ENCODE measurements at places on chromosomes 1 and 21.

DNA sequence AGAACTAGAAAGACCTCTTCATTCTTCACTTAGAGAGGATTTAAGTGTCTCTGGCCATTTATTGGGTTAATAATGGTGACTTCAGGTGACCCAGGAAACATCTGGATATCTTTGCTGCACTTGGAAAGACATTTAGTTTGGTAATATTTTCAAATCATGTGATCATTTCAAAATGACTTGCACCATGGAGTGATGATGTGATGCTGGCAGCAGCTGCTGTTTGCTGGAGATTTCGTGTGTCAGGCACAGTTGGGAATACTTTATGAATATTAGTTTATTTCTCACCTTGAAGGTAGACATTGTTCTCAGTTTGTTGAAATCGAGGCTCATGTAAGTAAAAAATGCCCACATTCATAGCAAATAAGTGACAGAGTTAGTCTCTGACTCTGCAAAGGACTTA is 236.0 kb downstream of the DISC1 start:
- no peak for DNase-seq

GRCh38 chr1:189673217-189673616 is 804.4 kb downstream of the BRINP3 start:
- no peak for DNase-seq

GRCh38 chr1:209869291-209870149 is 41.7 kb downstream of the UTP25 start:
- no peak for DNase-seq

DNA sequence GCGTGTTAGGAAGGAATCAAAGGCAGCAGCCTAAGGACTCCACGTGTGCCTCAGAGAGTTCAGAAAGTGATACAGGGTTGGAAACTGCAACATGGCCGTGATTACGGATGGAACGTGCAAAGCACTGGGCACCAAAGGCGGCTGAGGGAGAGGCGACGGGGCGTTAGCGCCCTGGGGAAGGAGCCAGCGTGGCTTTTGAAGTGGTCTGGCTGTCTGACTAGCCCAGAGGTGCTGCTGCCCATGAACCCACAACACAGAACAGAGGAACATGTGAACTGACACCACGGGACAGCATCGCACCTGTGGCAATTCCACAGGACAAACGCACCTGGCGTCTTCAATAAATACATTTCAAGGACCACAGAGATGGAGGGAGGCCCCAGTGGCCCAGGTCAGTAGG is 18.0 kb upstream of the TMEM52 start:
- no peak for DNase-seq

GRCh38 chr1:229886636-229887035 is 180.4 kb upstream of the GALNT2 start:
- DNase-seq: no peak

DNA sequence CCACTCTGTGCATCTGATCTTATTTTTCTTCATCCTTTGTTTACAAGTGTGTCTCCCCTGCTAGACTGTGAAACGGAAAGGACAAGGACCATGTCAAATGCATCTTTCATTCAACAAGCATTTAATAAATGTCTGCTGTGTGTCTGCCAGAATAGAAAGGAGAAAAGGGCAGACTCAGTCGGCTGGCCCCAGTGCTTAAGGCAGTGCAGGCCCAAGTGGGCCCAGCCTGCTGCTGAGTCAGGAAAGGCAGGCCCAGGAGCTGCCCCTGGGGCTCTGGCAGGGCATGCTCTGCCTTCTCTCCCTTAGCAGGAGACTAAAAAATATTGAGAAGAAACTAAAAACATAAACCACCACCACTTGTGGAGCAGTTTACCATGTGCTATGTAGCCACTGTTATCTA is 38.1 kb downstream of the PLEKHA6 start:
- DNase-seq: no peak

- DNase-seq: no peak
Observed at GRCh38 chr1:117572546-117572945, 33.3 kb upstream of the TENT5C start.

DNA sequence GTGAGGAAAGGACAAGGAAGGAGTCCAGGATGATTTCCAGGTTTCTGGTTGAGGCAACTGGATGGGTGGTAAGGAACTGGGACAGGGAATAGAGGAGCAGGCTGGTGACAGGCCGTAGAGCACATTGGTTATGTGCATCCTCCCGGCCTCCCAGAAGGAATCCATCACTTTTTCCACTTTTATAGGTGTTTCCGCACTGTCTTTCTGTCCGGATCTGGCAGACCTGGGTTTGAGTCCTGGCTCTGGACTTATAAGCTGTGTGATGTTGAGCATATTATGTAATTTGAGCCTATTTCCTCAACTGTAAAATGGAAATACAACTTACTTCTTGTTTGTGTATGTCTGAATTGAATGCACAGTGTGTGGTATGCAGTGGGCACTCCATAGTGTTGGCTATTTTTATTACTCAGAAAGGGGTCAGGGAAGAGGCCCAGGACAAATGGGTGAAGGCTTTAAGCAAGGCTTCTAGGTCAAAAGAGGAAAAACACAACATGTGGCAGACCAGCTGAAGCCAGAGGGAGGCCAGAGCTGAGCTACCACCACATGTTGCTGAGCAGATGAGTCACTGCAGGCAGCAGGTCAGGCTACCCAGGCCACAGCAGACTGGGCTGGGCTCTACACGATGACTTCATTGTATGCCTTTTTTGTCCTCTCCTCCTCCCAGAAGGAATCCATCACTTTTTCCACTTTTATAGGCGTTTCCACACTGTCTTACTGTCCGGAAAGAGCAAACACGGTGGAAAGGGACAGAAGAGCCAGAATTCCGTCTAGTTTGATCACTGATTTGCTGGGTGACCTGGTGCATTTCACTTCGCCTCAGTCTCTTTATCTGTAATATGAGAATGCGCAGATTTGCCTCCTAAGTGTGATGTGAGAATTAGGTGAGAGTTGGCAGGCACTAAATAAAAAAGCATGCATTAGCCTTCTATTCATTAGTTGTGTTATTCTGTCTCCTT is 791 bp upstream of the MAST2 start:
- DNase-seq: peak; percentile 94

GRCh38 chr1:14522077-14522925 is 76.2 kb upstream of the KAZN start:
- DNase-seq: peak; percentile 9

GRCh38 chr1:160996178-160996577 is 24.8 kb downstream of the F11R start:
- DNase-seq: no peak

DNA sequence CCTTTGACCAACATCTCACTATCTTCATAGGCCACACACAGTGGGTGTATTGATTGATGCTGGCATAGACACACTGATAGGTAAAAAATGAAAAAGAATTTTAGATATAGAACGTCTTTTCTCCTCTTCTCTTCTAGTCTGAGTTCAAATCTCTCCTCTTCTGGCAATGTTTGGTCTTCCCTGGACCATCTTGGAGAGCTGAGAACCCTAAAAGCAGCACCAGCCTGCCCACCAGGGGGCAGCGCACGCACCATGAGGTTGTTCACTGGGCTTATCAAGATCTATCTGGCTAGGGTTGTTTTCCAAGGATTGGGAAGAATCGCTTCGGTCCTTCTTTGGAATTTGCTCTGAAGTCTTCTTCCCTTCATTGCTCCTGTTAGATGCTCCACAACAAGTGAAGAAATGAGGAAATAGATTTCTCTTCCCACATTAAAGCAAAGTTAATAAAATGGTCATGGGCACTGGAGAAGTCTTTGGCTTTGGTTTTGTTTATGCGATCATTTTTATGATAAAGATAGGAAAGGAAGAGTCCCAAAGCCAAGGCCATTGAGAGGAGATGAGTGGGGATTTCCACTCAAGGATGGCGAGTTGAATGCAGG is 104.0 kb upstream of the OLIG2 start:
- no peak for DNase-seq

DNA sequence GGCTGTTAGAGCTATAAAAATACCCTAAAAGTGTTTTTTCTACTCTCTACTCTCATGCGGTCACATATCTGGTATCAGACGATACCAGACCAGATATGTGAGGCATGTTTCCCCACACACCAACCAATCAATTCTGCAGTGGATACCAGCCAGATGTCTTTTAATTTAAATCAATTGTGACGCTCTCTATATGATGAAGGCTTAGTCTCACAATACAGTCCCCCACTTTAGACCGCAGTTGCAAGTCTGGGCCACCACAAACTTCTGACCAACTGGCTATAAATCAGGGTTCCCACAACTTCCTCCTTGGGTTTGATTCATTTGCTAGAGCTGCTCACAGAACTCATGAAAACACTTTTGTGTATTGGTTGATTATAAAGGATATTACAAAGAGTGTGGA is 586.1 kb upstream of the ZP4 start:
- no peak for DNase-seq

DNA sequence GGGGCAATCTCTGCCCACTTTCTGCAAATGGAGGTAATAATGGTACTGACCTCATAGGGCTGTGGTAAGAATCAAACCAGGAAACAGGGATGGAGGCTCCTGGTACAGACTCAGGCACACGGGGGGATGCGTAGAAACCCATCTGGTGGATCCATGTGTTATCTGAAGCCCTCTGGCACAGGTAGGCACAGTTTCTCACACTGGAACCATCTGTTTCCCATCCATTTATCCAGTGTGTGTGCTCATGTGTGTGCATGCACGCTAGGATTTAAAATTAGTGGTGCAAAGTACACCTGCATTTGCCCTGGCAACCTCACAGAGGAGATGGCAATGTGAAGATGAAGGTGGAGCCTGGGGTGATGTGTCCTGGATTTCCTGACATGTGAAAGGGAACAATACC is 103.3 kb downstream of the RAVER2 start:
- DNase-seq: no peak

DNA sequence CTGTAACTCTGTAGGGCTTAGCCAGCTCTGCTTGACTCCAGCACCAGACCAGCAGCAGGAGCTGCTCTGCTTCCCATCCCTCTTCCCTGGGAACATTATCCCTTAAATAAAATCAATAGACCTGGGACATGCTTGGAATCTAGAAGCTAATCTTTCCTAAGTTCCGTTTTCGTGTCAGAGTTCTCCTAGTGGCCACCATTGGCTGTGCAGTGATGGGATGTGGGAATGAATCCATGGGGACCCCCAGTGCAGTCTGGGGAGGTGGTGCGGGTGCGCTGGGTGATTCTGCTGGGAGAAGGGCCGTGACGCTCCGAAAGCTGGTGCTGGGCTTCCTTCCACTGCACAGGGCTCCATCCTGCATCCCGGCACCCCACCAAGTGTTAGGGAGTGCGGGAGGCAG is 202.7 kb downstream of the CAMTA1 start:
- DNase-seq: no peak

Measured in BJ (cell line).